ENCODE measurements at places on chromosomes 1 and 21.

GRCh38 chr1:29651684-29652665 is 415.7 kb downstream of the PTPRU start:
- no peak for DNase-seq

- DNase-seq: peak; percentile 11
These were observed 59.2 kb downstream of the ABCA4 start for GRCh38 chr1:94061513-94062443.

DNA sequence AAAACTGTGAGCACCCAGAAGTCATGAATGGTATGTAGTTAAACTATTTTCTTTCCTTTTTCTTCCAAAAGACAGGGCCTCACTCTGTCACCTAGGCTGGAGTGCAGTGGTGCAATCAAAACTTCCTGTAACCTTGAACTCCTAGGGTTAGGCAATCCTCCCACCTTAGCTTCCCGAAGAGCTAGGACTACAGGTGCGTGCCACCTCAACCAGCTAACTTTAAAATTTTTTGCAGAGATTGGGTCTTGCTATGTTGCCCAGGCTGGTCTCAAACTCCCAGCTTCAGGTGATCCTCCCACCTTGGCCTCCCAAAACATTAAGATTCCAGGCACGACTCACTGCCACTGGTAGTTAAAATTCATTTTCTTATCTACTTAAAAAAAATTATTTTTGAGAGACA is 62.5 kb downstream of the GATAD2B start:
- no peak for DNase-seq

- DNase-seq: no peak
These were observed 68.2 kb downstream of the FNBP1L start for GRCh38 chr1:93516164-93516563.

- DNase-seq: no peak
These were observed 8.8 kb upstream of the COL16A1 start for GRCh38 chr1:31712630-31713029.

DNA sequence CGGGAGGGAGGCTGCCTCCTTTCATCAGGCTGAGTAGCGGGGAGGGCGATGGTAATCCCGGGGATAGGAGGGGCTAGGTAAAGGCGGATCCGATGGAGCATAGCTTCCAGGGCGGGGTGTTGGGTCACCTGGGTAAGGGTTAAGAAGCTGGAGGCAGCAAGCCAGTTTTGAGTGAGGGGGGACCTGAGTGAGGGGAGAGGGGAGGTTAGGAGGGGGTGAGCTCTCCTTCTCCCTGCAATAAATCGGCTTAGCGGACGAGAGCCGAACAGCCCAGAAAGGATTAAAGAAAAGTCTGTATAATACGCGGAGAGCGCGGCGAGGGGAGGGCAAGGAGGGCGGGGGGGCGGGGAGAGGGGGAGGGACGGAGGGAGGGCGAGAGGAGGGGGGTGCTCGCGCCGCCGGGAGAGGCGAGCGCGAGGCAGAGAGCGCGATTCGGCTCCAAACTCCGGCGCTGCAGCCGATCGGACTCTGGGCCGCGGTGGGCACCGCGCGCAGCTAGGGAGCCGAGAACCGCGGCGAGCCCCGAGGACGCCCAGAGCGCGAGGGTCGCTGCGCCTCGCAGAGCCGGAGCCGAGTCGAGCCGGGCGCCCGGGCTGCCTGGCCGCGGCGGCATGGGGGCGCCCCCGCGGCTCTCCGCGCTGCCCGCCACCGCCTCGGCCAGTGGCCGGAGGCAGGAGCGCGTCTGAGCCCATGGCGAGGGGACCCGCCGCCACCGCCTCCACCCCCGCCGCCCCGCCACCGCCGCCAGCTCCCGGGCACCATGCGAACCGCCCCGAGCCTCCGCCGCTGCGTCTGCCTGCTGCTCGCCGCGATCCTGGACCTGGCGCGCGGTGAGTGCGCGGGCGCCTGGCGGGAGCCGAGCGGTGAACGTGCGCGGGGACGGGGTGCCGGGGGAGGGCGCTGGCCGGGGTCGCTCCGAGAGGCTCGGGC is at the start of gene IGSF21:
Gene IGSF21 (plus strand): TSS at position 430 of the 930 bp plus-strand sequence. CDS start 331 bp downstream, at position 761.
- DNase-seq: no peak

DNA sequence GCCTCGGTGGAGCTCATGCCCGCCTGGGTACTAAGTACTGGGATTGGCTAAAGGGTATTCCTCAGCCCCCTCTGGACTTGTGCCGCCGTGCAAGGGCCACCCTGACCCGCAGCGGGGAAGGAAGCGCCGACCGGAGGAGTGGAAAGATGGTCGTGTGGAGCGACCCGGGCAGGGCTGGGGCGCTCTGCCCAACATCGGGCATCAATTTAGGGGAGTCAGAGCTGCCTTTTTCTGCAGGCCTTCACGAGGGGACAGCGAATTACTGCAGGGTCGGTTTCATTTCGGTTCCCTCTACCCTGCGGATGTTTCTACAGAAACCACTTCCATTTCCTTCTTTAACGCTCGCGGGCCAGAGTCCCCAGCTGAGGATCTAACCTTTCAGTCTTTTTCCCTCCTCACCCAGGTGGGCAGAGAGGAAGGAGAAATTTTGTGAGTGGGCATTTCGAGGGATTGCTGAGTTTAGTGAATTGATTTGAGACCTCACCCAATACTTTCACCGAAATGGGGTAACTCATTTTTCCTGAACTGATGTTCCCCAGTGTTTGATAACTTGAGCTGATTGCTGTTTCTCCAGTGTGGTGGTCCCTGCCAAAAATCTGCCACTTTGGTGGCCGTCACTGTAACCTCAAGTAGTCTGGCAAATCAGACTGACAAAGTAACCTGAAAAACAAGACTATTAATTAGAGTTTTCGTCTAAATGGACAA is 1.1 kb downstream of the TOR1AIP1 start:
- no peak for DNase-seq

DNA sequence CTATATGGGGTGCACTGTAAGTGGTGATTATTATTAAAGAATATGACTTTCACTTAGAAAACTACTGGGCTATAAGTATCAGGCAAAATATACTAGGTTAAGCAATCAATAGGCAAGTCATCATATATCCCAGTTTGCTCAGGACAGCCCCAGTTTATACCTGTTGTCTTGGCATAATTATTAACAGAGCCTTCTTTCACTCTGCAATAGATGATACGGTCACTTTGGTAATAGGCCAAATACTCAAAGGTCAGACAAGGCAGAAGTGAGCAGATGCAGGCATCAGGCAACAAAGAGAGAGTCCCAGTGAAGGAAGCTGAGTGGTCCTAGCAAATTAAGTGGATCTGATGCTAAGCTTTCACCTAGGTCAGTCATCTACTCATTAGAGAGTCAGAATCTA is 599.9 kb downstream of the LMO4 start:
- no peak for DNase-seq

DNA sequence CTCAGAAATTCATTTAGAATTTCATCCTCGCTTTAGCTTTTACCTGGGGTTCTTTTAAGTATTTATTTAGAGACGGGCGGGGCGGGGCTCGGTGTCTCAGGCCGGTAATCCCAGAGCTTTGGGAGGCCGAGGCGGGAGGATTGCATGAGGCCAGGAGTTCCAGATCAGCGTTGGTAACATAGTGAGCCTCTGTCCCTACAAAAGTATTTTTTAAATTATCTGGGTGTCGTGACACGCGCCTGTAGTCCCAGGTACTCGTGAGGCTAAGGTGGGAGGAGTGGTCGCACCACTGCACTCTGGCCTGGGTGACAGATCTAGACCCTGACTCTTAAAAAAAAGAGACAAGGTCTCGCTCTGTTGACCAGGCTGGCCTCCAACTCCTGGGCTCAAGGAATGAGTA is 942 bp upstream of the RSBN1 start:
- peak; percentile 16 for DNase-seq

GRCh38 chr1:168235548-168235885 is 9.7 kb downstream of the SFT2D2 start:
- DNase-seq: no peak

DNA sequence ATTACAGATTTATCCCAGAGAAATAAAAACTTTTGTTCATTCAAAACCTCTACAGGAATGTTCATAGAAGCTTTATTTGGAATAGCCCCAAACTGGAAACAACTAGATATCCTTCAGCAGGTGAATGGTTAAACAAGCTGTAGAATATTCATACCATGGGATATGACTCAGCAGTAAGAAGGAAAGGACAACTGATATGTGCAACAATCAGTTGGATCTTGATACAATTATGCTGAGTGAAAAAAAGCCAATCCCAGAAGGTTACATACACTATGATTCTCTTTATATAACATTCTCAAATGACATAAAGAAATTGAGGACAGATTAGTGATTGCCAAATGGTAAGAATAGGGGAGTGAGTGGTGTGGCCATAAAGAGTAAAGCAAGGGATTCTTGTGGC is 376.7 kb downstream of the S1PR1 start:
- DNase-seq: no peak

- no peak for DNase-seq
These were observed 61.9 kb downstream of the KIAA0040 start for GRCh38 chr1:175130649-175131045.

DNA sequence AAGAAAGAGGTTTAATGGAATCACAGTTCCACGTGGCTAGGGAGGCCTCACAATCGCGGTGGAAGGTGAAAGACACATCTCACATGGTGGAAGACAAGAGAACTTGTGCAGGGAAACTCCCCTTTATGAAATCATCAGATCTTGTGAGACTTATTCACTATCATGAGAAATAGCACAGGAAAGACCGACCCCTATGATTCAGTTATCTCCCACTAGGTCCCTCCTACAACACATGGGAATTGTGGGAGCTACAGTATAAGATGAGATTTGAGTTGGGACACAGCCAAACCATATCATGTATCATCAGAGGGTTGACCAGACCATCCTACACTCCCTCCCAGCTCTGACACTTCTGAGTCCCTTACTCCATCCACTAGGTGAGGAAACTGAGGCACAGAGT is 143.9 kb upstream of the KLHDC7A start:
- DNase-seq: no peak

DNA sequence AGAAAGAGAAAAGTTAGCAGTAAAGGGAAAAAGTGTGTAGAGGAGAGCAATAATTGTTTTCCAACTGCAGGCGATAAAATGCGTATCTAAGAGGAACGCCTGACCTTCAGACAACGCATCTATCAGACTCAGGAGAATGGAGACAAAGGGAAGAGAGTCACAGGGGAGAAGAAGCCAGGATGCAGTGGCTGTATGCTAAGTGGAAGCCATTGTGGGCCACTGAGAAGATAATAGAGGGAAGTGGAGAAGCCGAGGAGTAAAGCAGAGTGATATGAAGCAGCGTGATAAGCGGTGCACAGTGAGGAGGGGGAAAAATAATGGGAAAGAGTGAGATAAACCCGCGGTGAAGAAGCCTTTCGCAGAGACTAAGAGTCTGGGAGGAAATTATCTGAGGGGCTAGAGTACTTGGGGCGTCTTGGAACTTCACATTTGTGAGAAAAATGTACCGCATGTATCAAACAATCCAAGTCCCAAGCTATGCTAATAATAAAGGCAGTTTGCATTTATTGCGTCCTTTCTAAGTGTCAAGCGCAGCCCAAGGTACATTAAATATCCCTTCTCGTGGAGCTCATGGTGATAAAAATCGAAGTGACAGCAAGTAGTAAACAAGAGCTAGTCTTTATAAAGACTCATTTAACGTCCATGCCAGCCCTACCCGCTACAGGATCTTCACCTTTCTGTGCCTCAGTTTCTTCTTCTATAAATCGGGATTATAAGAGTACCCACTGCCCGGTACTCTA is 259.8 kb upstream of the PROX1 start:
- DNase-seq: no peak

DNA sequence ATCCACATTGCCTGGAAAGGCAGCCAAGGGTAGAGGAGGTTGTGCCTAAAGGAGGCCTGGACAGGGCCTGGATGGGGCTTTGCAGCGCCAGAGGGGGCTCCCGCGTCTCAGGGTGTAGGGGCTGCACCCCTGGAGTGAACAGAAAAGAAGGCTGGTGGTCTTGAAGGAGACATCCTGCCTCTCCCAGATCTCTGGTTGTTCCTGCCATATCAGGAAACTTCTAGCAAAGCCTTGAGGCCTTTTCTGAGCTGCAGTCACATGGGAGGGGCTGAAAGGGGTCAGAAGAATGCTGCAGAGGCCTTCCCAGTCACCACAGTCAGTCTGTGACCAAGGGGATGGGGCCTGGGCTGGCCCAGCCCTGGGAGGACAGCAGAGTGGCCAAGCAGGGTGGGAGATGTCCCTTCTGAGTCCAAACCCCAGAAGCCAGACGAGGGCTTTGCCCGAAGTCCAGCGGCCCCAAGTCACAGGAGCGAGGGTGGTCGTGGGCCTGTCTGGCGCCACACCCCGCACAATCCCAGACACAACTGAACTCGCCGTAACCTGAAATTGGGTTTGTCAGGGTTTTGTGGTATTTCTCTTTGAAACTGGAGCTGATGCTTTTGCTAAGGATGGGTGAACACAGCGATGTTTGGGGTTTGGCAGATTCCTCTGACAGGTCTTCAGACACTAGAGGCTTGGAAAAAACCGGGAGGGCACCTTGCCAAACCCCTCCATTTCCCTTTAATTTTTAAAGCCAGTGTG is 29.6 kb downstream of the SIM2 start:
- no peak for DNase-seq

GRCh38 chr1:80675454-80675853 is 1125.3 kb upstream of the ADGRL2 start:
- DNase-seq: no peak

GRCh38 chr1:71054281-71054731 is 6.7 kb upstream of the PTGER3 start:
- DNase-seq: no peak

GRCh38 chr1:172308577-172308976 is 111.9 kb upstream of the C1orf105 start:
- DNase-seq: no peak

DNA sequence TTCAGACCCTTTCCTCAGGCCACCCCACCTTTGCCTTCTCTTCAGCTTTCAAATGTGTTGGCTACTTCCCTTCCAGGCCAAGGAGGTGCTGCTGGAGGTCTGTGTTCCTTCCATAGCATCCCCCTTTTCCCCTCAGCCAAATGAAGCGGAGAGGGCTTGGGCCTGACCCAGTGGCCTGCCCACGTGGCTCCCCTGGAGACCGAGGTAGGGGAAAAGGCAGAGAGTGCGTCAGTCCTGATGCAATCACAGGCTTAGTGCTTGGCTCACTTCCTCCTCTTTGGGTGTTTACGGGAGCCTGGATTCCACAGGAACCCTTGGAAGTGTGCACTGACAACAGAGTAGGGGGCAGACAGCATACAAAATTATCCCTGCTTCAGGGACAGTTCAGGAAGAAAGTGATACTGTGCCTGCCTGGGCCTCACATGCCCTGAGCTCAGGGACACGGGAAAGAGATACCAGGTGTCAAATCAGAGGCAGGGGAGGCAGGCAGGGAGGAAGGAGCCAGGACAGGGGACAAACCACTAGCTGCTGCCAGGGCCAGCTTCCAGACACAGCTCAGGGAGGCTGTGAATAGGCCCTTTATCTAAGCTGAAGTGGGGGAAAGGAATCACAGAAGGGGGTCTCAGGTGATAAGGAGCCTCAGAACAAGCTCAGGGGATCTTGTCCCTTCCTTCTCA is 16.6 kb upstream of the PTP4A2 start:
- DNase-seq: no peak

GRCh38 chr1:63861052-63861691 is 87.4 kb downstream of the ROR1 start:
- DNase-seq: no peak

DNA sequence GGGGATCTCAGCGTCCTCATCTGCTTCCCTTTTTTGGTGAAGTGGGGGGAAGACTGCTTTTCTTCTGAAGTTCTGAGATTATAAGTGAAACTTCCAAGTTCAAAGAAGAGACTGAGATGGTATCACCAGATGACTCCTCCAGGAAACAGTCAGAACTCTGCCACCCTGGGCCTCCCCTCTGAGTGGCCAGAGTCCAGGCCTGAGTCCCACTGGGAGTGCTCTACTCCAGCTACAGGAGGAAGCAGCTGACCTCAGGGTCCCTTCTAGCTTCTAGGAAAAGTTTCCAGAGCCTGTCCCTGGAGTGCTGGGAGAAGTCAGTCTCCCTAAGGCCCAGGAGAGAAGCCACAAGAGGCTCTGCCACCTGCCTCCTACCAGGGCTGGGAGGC is 104.7 kb downstream of the CASZ1 start:
- DNase-seq: no peak

- no peak for DNase-seq
These were observed 8.0 kb upstream of the MACF1 start for GRCh38 chr1:39196244-39197215.

All from NCI-H146 (cell line).